ENCODE measurements at places on chromosomes 1 and 21.

- DNase-seq = no peak
These were observed 31.3 kb upstream of the BTG2 start for GRCh38 chr1:203273869-203274602.

DNA sequence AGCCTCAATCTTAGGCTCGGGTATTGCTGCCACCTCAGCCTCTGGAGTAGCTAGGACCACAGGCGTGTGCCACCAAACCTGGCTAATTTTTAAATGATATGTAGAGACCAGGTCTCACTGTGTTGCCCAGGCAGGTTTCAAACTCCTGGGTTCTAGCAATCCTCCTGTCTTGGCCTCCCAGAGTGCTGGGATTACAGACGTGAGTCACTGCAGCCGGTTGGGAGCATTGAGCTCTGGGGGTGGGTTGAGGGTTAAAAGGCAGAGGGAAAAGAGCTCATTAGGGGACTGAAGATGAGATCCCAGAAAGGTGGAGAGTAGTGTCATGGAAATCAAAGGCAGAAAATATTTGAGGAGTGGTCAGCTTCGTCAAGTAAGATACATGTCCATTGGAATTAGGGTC lies 7.1 kb downstream of the RAD54L start:
- DNase-seq = no peak

- DNase-seq = no peak
These were observed 2.0 kb upstream of the UTP25 start for GRCh38 chr1:209825591-209826434.

GRCh38 chr1:213987422-213987926 lies 299 bp upstream of the PROX1 start:
- peak; percentile 10 for DNase-seq

DNA sequence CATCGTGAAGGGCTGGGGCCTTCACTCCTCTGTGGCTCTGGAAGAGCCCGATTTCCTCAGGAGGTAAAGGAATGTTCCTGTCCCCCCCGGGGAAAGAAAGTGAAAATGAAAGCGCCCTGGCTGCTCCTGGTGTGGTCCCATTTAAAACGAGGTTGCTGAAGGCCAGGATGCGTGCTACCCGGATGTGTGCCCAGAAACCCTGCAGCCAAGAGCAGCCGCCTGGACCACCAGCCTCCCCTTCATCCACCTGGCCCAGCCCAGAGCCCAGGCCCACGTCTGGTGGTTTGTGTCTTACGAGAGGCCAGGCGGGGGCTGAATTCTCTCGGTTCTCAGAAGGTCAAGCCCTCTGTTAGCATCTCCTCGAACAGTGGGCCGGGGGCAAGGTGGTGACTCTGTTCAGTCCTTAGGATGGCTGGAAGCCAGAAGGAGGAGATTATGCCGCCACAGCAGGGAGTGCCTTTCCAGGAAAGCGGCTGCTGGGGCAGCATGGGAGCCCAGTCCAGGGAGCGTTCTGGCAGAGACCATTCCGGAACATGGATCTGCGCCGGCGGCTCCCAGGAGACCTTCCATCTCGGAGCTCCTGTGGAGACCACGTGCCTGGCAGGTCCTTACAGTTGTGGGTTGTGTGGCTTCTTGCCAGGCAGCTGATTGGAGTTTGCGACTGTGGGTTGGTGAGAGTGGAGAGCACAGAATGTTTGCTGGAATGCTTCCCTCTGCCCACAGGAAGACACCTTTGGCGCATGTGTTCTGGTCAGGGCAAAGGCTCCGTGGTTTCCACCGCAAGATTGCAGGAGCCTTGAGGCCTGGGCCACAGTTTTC lies 1.4 kb downstream of the GUK1 start:
- no peak for DNase-seq

GRCh38 chr1:176939993-176940392 lies 224.5 kb downstream of the ASTN1 start:
- no peak for DNase-seq

GRCh38 chr1:216535751-216536150 lies 112.5 kb upstream of the USH2A start:
- DNase-seq = no peak

- DNase-seq = no peak
These were observed 181.4 kb upstream of the L1TD1 start for GRCh38 chr1:62013264-62013663.

- DNase-seq = no peak
These were observed 25.9 kb upstream of the RIPK4 start for GRCh38 chr21:41792711-41793110.

DNA sequence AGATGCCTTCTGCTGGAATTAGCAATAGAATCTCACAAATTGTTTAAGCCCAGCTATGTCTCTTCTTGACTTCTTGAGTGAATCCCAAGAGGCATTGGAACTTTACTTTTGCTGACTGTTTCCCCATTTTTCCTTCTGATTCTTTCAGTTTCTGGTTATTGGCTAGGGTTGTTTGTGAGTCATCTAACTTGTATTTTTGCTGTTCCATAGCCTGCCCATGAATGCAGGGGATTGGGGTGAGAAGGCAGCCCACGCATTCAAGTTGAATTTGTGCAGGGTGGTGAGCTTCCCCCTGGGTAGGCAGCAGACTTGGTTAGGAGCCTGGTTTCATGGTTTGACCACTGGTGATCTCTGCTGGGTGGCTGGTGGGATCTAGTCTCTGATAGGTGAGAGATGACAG lies 10.4 kb upstream of the KLF17 start:
- peak; percentile 50 for DNase-seq

DNA sequence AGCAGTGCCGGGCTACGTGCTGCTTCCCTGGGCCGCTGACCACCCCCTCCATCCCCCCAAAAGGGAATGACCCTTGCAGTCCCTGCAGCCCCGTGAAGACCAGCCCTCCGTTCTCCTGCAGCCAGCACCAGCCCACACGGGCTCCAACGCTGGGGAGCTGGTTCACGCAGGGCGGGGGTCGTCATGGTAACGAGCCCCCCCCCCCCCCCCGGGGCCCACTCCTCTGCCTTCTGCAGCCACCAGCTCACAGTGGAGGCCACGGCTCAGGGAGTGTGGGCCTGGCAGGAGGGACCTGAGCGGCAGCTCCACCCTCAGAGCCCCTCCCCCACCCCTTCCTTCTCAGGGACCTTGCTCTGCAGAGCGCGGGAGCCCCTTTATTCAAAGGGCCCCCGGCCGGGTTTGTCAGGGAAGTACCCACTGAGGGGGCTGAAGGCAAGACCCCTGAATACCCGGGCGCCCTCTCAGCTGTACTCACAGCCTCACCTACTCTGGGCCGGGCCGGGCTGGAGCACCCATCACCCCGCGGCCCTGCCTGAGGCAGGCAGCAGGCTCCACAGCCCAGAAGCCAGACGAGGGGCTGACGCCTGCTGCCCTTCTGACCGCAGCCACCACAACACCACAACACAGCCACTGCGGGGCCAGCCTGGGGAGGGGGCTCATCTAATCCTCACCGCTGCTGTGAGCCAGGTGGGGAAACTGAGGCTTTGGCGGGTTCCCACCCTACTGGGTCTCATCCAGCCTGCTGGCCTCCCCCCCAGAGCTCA lies 12.6 kb downstream of the MEGF6 start:
- no peak for DNase-seq

GRCh38 chr1:88647749-88648415 lies 36.2 kb upstream of the PKN2 start:
- no peak for DNase-seq

DNA sequence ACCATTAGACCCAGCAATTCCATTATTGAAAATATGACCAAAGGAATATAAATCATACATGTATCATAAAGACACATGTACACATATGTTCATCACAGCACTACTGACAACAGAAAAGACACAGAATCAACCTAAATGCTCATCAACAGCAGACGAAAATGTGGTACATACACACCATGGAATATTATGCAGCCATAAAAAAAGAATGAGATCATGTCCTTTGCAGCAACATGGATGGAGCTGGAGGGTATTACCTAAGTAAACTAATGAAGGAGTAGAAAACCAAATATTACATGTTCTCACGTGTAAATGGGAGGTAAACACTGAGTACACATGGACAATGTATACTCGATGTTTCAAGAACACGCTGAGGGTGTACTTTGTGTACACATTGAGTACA lies 15.9 kb downstream of the AKT3 start:
- no peak for DNase-seq

DNA sequence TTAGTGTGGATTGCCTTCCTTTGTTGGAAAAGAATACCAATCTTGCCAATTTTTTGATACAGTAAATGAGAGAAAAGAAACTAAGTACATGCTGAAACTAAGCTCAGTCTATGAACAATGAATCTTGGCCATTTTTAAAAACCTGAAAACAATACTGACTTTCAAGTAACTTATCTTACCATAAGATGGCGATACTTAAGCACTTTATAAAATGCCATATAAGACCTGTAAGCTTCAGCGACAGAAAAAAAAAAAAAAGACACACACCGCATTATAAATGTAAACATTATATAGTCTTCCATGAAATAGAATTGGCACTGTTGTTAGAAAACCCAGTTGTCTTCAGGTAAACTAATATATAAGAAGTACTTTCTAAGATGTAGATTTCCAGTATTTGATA lies 3.0 kb downstream of the OLFM3 start:
- DNase-seq = no peak

DNA sequence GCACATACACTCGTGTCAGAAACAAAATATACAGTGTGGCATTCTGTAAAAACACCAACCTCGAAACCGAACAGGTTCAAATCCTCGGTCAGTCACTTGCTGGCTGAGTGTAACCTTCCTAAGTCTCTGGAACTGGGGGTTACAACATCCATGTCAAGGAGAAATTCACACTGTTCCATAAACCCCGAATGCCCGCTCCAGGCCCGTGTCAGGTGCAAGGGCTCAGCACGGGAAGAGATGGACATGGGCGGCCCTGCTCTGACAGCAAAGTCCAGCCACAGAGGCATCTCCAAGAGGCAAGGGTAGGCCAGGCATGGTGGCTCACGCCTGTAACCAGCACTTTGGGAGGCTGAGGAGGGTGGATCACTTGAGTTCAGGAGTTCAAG lies 79.5 kb downstream of the SLC66A1 start:
- no peak for DNase-seq

DNA sequence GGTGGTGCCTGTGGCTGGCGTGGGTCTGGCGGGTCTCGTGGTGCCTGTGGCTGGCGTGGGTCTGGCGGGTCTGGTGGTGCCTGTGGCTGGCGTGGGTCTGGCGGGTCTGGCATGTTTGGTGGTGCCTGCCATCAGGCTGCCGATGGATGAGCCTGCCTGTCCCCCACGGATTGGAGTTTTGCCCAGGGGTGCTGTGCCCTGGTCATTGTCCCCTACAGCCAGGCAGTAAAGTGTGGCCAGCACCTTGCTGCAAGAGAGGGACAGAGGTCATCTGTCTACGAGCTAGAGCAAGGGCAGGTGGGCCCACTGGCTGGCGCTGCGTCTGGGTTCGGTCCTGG lies 41.8 kb downstream of the SKI start:
- DNase-seq = no peak

DNA sequence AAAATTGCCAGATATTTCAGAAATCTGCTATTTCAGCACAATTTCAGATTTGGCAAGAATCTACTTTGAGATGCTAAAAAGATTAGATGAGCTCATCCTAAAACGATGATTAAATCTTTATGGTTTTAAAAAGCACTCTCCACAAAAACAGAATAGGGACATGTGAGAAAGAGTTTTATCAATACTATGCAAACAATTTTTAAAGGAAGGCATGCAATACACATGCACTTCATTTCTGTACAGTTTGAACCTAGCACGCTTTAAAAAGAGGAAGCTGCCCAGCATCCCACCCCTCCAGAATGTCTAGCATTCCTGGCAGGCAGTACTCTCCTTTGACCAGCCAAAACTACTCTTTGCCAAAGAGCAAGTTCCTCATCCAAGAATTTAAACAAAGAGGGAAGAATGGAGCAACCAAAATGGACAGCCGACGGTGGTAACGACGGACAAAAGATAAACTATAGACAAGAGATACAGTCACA lies 1.3 kb downstream of the ARHGAP29 start:
- DNase-seq = no peak

- DNase-seq = no peak
These were observed 79.5 kb downstream of the DISC1 start for GRCh38 chr1:231705806-231706760.

- no peak for DNase-seq
These were observed 98.3 kb downstream of the DUSP10 start for GRCh38 chr1:221643404-221644144.

- DNase-seq = no peak
These were observed 21.0 kb downstream of the ATF3 start for GRCh38 chr1:212629450-212630157.

DNA sequence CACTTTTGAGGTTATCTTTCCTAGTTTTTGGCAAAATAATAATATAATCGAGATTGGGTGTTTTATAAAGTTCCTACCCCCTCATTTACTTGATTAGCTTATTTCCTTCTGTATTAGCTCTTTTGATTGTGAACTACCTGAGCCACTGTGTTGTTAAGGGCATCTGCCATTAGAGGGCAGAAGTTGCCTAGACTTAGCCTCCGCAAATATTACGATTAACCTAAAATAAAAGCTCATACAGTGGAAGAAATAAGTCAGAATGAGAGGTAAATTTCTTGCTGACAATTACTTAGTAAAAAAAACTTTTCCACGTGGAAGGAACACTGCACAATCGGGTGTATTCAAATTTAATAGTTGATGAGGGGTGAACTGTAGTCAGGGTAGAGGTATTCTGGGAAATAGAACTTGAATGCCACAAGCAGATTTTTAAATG lies 2.3 kb downstream of the H3-3A start:
- peak; percentile 65 for DNase-seq

DNA sequence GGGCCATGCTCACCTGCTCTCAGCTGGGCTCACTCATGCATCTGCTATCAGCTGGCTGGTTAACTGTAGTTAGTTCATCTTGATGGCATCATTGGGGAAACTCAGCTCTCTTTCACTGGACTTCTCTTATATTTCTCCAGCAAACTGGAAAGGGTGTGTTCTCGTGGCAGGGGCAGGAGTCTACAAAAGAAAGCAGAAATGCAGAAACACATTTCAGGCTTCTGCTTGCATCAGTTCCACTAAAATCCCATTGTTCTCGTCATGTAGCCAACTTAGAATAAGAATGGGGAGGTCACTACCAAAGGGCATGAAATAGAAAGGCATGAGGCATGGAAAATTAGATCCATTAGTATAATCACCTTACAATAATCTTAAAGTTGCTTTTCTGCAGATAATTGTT lies 207.3 kb downstream of the NRIP1 start:
- no peak for DNase-seq

DNA sequence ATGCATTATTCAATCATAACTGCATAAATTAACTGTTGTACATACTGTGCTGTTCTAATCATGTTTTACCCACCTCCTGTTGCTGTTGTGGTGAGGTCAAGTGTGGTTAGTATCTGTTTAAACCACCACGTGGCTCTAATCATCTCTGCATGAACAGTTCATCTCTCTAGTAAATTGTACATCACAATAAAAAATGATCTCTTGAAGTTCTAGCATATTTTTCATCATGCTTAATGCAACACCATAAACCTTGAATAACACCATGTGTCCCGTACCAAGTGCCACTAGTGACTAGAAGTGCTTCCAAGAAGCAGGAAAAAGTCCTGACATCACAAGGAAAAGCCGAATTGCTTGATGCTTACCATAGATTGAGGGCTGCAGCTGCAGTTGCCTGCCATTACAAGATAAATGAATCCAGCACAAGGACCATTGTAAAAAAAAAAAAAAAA lies 51.7 kb downstream of the SNRPE start:
- no peak for DNase-seq

- peak; percentile 54 for DNase-seq
These were observed 70.6 kb upstream of the GCLM start for GRCh38 chr1:93979718-93980319.
